ENCODE measurements at places on chromosomes 7 and 10.

- DNase-seq = peak; percentile 25
These were observed 772 bp downstream of the SGMS1 start for GRCh38 chr10:50622706-50623662.

DNA sequence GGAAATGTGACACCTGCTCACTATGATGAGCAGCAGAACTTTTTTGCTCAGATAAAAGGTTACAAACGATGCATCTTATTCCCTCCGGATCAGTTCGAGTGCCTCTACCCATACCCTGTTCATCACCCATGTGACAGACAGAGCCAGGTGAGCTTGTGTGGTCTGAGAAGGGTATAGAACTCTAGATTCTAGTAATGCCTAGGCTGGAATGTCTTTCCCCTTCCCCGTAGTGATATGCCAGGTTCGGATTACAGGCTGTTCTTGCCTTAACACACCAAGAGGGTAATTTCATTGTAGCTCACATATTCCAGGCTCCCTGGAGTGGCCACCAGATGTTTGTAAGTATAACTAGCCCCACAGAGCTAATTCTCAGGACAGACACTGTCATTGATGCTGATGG lies 9.2 kb downstream of the HIF1AN start:
- DNase-seq = no peak

DNA sequence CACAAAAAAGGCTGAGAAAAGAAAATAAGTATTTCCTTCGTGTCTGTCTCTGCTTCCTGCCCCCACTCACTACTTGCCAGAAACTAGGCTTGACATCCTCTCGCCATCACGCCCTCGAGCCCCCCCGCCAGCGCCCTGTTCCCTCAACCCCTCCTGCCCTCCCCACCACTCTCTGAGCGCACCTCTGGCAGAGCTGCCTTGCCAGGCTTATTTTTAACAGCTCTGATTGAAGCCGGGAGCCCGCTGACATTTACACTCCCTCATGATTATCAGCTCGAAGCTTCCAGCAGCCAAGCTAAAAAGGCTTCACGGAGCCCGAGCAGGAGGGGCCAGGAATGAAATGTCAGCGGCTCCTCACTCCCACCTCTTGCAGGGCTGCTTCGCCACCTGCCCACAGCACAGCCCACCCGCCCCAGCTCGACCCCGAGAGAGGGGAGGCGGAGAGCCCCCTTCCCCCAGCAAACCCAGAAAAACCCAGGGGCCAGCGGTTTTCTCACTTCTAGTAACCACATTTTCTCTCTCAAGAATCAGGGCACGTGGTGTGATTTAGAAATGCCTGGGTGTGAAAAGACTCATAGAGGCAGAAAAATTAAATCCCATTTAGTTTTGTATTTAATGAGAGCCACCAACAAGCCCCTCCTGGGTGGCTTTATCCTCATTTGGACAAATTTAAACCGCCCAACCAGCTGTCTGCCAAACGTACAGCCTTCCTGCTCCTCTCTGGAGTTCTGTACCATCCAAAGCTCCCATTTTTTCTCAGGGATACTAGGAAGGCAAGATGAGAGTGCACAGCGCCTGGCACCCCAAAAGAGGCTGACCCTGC lies 89.3 kb downstream of the SLIT1 start:
- DNase-seq = no peak

DNA sequence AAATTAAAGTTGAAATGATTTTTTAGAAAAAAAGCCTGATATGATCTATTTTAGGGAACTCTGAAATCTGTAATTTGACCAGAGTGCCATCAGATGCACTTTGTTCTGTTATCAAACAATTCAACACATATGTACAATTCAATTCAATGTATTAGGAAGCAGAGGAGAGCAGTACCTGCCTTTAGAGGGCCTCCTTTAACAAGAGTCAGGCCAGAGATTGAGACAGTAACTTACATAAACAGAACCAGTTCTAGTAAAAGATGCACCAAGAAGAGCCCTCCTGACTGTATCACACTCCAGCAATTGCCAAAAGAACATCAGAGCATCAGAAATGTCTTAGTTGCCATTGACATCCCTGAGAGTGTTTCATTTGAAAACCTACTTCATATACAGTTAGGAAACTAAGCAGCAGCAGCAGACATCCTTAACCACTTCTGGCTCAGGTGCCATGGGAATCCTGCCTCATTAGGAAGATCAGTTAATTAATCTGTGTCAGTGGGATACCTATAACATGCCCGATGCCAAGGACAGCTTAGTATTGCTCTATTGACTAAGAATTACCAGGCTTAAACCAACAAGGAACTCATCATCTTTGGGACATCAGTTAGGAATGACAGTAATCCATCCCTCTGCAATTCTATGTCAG lies 1222.6 kb upstream of the LRRN3 start:
- DNase-seq = no peak

- no peak for DNase-seq
These were observed 780.8 kb upstream of the C7orf33 start for GRCh38 chr7:147809786-147810185.

DNA sequence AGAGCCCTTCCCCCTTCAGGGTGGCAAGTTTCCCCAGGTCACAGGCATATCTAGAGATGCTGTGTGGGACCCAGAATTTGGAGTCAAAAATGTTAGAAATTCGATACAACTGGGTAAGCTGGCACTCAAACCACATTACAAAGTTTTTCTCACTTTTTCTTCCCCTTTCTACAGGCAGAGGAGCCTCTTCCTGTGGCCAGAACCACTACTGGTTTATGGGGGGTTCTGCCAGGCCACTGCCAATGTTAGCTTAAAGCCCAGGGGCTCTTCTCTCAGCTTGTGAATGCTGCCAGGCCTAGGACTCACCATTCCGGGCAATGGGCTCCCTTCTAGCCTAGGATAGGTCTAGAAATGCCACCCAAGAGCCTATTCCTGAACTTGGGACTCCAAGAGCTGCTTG lies 617.9 kb upstream of the PHF14 start:
- DNase-seq = no peak

- DNase-seq = no peak
These were observed 4.9 kb downstream of the TMEM130 start for GRCh38 chr7:98864731-98865453.

DNA sequence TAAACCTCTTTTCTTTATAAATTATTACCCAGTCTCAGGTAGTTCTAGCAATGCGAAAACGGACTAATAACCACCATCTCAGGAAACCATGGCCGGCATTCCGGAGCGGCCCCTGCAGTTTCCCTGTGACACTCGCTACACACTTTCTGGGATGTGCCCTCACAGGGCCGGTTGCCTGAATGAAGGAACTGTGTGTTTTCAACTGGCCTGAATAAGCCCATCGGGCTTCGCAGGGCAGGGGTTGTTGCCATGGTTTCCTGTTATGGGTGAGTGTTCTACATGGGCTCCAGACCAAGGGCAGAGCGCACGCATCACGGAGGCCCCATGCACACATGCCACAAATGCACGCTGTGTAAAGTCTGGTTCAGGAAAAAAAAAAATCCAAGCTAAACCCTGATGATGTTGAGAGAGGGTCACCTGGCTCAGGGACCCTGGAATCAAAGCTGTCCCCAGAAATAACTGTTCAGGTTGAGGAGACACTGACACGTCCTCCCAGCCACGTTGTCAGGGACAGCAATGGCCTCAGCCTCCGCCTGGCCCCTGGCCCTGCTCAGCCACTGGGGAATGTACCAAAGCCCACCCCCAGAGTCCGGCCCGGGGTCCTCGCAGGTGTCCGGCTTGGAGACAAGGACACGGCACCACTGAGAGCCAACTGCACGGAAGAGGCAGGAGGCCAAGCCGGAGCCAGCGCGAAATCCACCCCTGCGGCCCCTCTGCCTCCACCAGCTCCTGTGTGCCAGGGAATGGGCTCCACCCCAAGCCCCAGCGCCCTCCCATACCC lies 47.9 kb downstream of the STK32C start:
- DNase-seq = no peak

- no peak for DNase-seq
These were observed 97.9 kb downstream of the ANKIB1 start for GRCh38 chr7:92343714-92344113.

DNA sequence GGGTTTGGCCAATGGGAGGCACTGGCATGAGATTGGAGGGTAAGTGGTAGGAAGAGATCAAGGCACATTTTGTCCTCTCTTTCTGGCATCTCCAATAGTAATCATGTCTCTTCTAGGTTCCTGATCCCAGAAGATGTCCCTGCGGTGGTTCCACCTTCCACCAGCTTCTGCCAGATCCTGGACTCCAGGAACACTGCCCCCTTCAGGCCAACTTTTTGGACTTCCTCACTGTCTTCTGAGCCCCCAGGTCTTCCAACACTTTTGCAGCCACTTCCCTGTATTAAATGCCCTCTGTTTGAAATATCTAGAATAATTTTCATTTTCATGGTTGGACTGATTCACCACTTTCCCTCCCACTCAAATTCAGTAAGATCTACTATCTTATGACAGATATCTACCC lies 60.9 kb downstream of the BAMBI start:
- DNase-seq = peak; percentile 36

GRCh38 chr7:18400275-18400674 lies 95.3 kb upstream of the HDAC9 start:
- DNase-seq = no peak

- DNase-seq = no peak
These were observed 28.8 kb downstream of the PFKP start for GRCh38 chr10:3096149-3096548.

- DNase-seq = no peak
These were observed 4.5 kb downstream of the DMTF1 start for GRCh38 chr7:87156709-87157108.

- DNase-seq = no peak
These were observed 554.3 kb downstream of the TYW1 start for GRCh38 chr7:67550801-67551436.

DNA sequence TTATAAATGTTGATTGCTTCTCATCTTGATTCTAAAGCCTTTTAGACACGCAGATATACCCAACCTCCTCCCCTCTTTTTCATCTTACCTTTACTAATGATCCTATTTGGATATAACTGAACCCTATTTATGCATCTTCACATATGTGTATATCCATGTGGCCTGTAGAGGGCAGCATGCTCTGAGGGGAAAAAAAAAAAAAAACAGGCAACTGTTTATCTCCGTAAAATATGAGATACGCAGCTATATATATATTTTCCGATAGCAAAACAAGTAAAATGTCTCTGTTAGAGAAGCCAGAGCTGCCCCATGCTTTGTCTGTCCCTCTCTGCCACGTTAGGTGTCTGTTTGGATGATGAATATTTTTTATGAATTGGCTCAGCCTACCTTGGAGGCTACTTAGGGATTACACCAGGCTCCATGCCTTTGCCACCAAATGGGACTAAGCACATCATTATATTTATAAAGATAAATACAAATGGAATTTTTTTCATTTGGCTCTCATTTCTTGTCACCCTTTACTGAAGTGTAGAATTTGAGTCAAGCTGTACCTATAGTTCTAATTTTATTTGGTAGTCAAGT lies 174.8 kb upstream of the FZD1 start:
- DNase-seq = no peak

DNA sequence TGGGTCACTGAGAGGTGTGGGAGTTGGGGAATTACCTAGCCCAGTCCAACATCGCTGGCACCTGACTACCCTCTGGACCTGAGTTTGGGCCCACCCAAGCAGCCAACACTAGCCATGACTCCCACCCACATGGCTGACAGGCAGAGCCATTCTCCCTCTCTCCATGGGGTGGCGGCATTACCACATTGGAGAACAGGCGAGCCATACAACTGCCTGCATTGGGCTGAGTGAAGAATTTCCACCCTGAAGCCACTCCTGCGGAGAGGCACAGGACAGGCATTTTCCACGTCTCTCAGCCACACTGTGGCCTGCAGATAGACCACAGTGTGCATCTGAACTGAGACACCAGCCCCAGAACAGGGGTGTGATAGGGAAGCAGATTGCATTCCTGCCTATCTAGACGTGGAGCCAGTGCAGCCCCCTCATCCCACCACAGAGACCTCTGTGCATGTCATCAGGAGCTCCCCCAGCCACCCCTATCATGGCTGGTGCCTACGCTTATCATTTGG lies 58.2 kb upstream of the ANTXRL start:
- peak; percentile 84 for DNase-seq

DNA sequence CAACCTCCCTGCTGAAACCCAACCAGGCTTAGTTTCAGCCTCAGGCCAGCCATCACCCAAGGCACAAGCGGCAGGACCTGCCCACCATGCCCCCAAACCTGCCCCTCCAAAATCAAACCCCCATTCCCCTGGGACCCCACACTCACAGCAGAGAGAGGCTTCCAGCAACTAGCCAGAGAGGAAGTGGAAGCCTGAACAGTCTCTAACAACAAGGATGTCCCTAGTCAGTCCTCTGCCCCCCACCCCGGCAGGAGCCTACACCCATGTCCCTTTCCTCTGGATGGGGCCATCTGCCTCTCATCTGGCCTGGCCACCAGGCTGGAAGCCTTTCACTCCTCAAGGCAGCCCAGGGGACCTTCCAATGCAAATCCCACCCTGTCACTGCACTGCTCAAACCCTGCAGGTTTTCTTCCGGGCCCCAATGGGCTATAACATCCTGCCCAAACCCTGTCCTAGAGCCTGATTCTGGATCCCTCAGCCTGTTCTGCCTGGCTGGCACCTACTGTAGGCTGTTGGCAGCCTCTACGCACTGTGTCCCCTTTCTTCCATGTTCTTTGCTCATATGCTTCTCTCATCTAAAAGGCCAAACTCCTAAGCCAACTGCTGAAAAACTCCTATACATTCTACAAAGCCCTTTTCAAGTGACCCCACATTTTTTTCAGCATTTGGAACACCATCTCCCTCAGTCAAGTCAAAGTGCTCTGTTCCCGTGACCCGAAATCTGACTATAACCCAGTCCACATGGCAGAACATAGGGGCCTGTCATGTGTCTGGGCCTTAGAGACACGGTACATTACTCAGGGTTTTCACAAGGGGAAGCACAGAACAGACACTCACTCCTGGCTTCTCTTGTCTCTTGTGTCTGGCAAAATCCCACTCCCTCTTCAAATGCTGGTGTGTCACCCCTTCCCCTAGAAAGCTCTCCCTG lies 253.3 kb downstream of the TNS3 start:
- no peak for DNase-seq

DNA sequence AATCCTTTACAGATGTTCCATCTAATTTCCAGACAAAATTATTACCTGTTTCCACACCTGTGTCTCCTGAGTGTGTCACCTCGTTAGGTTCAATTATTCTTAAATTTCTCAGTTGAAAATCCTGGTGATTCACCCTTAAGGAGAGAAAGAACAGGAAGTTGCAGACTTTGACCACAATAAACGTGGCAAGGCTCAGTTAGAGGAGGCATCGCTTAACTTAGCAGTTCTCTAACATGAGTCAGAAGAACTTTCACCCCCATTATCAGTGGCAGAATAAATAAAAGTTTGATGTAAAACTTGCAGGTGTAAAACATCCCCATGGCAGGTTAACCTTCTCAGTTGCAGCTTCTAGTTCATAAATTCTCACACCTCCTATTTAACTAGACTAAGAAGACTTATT lies 8.3 kb downstream of the XPNPEP1 start:
- DNase-seq = no peak

DNA sequence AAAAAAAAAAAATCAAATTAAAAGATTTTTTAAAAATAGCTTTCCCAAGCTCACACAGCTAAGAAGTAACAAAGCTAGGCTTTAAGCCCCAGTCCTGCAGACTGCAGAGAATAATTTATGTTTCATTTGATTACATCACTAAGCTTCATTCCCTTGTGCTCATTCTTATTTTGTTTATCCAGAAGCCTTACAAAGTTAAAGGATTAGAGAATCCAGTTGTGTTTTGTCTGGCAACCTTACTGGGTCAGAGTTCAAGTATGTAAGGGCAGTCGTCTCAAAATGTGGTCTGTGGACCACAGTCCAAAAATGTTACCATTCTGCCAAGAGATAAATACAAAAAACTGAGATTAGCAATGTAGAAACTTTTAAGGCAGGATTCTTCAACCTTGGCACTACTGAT lies 32.1 kb upstream of the EZH2 start:
- DNase-seq = no peak
